Astrocyte of the spinal cord (primary cell): ENCODE measurements at places on chromosomes 1 and 21.
A peak's percentile ranks its signal among the peaks of the same experiment; 100 is the strongest.

GRCh38 chr1:20476265-20477038 is 9.6 kb downstream of the CAMK2N1 start:
- DNase-seq = no peak

DNA sequence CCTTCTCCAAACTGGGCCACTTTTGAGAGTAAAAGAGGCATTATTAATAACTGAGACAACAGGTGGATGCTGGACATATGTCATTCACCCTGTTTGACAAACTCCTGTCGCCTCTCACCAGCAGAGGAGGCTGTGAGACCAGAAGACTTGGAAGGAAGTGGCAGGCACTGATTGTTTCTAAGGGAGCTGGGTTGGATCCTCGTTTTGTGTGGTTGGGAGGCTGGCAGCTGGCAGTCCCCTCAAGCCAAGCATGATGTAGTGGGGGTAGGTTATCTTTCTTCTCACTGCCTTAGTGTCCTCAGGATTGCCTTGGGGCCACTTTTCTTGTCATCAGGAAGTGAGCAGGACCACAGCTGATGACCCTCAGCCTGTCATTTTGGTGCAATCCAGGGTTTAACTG is 86.5 kb upstream of the KCNJ15 start:
- DNase-seq = peak; percentile 61

GRCh38 chr1:202989879-202990278 is 17.3 kb upstream of the TMEM183A start:
- DNase-seq = no peak

DNA sequence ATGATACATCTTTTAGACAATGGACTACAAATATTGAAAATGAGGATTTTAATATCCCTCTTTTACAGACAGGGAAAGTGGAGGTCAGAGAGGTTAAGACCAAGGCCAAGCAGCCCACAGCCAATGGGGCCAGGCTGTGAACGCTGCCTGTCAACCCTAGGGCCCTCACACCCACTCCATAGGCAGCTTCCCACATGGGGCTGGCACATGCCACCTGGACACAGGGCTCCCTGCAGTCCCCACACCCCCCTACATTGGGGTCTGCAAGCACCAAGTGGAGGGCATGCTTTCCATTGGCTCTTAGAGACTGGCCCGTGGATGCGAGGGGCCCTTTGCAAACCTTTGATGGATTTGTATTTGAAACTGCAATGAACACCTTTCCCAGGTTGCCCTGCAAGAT is 348.5 kb upstream of the VAMP3 start:
- DNase-seq = no peak

DNA sequence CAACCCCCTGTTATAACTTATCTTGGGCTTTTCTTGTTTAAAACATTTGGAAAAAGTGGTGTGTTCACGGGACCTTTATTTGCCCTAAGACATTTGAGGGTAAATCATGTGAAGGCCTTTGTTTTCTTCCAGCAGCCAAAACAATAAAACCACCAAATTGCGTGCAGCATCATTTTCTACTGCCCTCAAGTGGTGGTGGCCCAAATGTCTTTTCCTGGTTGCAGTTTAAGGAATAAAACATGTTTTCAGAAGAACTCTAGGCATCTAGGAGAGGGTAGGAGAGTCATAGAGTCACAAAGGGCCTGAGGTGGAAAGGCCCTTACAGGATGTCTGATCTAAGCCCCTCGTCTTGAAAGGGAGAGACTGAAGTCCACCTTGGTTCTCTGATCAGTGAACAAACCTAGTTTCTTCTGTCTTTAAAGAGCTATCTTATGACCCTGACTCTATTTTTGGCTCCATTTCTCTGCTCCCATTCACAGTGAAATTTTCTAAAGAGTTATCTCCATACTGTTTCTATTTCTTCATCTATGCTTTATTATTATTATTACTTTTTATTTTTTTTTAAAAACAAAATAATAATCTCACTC is 16.0 kb upstream of the EPS15 start:
- DNase-seq = peak; percentile 72

GRCh38 chr1:235275836-235276235 is 52.1 kb downstream of the ARID4B start:
- DNase-seq = no peak

DNA sequence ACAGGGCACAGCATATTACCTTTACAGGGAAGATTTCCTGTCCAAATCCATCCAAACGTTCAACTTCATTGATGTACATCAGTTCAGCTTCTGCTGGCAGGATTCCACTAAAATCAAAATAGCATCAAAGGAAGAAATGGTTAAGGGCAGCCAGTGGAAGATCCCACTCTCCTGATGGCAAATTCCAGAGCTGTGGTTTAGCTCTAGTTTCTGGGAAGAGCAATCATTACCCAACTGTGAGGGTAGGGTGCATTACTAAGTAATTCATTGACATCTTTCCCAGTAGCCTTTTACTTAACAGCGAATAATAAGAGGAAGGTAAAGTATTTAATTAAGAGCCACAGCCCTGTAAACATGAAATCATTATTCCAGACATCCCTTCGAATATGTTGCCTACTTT is 120.7 kb downstream of the SMYD2 start:
- DNase-seq = no peak

- peak; percentile 8 for DNase-seq
Measured at GRCh38 chr1:189103956-189104355, 1373.7 kb downstream of the BRINP3 start.

DNA sequence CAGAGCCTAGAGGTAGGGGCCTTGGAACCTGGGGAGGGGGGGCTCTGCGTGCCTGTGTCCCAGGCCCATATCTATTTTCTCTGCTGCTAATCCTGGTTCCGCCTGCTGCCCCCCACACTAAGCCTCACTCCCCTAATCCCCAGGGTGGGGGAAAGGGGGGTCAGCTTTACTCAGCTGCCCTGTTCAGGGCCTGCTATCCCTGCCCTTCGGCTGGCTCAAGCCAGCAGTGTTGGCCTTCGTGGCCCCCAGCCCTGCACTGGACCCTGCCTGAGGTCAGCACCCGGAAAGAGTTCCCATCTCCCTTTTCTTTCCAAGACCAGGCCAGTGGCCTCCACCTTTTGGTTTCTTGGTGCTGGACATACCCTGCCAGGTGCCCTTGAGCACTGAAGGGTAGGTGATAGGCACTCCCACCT is 8.4 kb downstream of the ZBTB7B start:
- no peak for DNase-seq

- peak; percentile 53 for DNase-seq
Measured at GRCh38 chr1:42176902-42177519, 12.5 kb upstream of the GUCA2A start.

GRCh38 chr1:54475946-54476516 is 69.8 kb upstream of the SSBP3 start:
- no peak for DNase-seq

DNA sequence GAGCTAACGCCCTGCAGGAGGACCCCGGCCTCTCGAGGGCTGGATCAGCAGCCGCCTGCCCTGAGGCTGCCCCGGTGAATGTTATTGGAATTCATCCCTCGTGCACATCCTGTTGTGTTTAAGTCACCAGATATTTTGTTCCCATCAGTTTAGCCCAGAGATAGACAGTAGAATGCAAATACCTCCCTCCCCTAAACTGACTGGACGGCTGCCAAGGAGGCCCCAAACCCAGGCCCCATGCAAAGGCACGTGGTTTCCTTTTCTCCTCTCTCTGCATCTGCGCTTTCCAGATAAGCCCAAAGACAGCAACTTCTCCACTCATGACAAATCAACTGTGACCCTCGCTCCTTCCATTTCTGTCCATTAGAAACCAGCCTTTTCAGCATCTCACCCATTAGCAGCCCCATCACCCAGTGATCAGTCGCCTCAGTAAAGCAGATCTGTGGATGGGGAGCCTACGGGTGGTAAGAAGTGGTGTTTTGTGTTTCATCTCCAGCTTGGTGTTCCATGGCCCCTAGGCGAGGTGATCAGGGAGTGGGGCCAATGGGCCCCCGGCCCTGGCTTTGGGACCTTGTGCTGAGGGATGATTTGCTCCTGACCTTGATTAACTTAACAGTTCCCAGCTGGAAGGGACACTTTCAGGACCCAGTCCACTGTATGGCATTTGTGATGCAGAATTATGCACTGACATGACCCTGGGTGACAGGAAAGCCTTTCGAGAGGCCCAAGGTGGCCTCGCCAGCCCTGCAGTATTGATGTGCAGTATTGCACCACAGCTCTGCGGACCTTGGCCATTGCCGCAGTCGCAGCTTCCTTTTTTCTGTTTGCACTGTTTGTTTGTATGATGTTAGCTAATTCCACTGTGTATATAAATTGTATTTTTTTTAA is 5.2 kb downstream of the NPPA start:
- DNase-seq = peak; percentile 5

GRCh38 chr1:110228869-110229268 is 18.8 kb downstream of the KCNC4 start:
- DNase-seq = no peak

- peak; percentile 26 for DNase-seq
Measured at GRCh38 chr1:31421371-31422040, 8.5 kb downstream of the SERINC2 start.

GRCh38 chr1:94324178-94324544 is 86.8 kb upstream of the ARHGAP29 start:
- DNase-seq = peak; percentile 61

DNA sequence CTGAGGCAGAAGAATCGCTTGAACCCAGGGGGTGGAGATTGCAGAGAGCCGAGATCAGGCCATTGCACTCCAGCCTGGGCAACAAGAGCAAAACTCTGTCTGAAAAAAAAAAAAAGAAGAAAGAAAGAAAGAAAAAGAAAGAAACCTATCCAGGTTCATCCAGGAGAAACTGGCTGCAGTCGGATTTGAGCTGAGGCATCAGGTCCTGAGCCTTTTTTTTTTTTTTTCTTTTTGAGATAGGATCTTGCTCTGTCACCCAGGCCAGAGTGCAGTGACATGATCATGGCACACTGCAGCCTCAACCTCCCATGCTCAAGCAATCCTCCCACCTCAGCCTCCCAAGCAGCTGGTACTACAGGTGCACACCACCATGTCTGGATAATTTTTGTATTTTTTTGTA is 22.5 kb upstream of the LUZP1 start:
- no peak for DNase-seq

- DNase-seq = no peak
Measured at GRCh38 chr1:89203166-89203565, 4.4 kb upstream of the GBP4 start.

- DNase-seq = peak; percentile 82
Measured at GRCh38 chr1:170692866-170693575, 29.1 kb downstream of the PRRX1 start.

DNA sequence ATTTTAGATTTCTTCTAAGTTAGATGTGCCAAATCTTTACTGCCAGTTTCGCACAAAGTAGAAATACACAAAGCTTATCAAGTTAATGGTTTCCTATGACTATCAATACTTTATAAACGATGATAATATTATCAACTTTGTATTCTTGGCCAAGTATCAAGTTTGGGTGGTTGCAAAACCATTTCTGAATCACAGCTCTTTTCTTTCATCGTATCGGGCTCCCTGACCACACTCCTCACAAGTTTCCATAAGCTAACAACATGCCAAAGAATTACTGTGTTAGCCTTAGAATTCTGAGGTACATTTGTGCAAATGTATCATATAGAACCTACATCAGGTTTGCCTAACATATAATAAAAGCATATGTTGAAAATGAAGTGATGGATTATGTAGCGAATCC is 311.0 kb downstream of the KCTD3 start:
- DNase-seq = peak; percentile 20

- DNase-seq = no peak
Measured at GRCh38 chr1:212106286-212106792, 70.8 kb downstream of the DTL start.

DNA sequence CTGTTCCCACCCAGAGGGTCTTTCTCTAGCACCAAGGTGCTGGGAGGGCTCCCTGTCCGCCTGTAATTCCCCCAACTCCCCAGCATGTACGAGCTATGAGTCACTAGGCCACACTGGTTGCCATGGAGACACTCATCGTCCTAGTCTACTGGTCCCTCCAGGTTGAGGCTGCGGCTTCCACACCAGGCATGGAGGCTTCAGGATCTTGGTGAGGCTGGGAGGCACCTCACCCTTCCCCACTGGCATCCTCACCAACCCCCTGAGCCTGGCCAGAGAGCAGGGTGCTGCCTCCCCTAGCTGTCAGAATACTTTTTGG is 75.6 kb upstream of the KAZN start:
- peak; percentile 82 for DNase-seq

GRCh38 chr1:13766592-13767564 is 66.9 kb downstream of the PRDM2 start:
- DNase-seq = peak; percentile 78

DNA sequence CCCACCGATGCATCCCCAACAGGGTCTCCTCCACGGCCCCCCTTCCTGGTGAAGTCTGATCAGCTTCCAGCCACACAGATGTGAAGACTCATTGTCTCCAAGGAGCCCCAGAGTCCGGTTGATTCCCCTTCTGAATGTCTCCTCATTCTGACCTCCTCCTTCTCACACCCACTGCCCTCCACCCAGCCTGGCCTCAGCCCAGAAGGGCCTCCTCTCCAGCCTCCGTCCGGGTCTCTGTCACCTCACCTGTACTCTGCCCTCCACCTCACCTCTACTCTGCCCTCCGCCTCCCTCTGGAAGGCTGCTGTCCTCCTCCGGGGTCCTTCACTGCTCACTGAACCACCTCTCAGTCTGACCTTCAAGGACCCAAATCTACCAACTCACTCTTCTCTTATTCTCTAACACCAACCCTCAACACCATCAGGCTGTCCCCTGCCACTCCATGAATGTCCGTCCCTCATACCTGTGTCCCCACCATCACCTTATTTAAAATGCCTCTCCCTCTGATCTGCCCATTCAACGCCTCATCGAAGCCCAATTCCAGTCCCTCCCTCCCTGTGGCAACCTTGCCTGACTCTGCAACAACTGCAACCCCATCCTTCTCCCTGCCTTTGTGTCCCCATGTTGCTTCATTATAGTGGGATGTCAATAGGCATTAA is 201.2 kb downstream of the TOMM20 start:
- DNase-seq = no peak

GRCh38 chr21:31766899-31767298 is 35.0 kb upstream of the SCAF4 start:
- DNase-seq = no peak

- no peak for DNase-seq
Measured at GRCh38 chr1:226691247-226691646, 47.8 kb downstream of the ITPKB start.

GRCh38 chr1:42267904-42268303 is 67.1 kb downstream of the FOXJ3 start:
- no peak for DNase-seq

GRCh38 chr1:19971664-19972063 is 7.8 kb downstream of the PLA2G2A start:
- DNase-seq = no peak

DNA sequence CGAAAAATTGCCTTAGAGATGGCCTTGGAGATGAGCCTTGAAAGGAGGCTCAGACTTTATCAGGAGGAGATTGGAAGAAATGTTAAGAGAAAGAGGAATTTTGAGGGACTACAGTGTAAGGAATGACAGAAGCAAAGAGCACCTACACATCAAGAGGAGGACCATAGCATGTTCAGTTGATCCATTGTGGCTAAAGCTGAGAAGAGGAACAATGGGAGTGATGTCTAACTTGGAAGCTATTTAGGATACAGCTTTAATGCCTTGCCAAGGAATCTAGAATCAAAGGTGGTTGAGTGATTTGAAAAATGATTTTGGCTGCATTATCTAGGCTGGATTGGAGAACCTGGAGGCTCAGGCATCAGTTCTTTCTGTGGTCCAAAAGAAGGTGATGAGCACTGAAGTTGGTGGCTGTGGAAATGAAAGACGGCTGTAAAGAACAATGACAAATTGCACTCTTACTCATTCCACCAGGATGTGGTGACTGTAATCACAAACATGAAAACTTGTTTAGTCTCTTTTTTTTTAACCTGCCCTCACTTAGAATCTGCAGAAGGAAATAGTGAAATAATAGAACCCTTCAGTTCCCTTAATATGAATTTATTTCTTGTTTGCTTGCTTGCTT is 11.3 kb downstream of the FAM20B start:
- no peak for DNase-seq

GRCh38 chr1:97778718-97779117 is 142.1 kb downstream of the DPYD start:
- DNase-seq = peak; percentile 23
